Cortex of kidney (tissue), 1 donor: ENCODE measurements at places on chromosomes 16 and 17.

GRCh38 chr16:426906-427249 is 1.4 kb downstream of the RAB11FIP3 start:
- no peak for DNase-seq

DNA sequence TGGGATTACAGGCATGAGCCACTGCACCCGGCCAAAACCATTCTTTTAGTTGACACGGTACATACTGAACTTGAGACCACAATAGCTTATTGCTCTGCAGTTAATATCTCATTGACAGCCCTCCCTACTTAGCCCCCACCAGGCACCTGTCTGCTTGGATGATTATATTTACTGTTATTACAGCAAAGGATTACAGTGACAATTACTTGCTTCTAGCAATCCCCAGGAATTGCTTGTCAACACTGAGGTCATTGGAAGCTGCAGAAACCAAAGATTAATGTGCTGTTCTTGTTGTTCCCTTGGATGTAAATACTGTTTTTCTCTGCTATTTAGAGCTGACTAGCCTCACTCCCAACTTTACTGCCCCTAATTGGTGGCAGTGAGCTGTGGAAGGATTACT is 211.2 kb downstream of the LGALS9B start:
- DNase-seq: no peak

DNA sequence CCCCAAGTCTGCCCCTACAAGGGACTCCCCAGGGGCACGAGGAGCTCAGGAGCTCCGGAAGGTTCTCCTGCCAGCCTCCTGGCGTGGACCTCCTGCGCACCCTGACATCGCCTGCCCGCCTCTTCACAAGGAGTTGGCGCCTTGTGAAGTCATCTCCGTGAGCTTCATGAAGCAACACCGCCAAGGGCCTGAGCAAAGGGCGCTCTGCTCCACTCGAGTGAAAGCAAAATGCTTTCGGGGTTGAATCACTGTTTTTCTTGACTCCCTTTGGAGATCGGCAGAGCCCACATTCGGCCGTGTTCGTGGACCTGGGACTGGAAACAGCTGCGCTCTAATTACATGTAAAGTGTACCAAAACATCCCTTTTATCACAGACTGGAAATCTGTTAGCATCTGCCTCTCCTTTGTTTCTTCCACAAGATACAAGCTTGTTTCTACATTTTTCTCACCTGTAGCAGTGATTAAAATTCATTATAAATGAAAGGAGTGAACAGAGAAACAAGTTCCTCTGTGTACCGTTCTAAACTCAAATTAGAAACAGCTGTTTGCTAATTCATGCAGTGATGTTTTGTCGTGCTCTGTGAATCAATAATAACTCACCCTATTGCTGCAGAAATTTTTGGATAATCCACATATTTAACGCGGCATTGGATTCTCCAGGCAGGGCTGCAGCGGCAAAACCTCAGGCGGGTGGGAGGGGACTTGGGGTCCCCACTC is 203.3 kb downstream of the ZNF423 start:
- no peak for DNase-seq

DNA sequence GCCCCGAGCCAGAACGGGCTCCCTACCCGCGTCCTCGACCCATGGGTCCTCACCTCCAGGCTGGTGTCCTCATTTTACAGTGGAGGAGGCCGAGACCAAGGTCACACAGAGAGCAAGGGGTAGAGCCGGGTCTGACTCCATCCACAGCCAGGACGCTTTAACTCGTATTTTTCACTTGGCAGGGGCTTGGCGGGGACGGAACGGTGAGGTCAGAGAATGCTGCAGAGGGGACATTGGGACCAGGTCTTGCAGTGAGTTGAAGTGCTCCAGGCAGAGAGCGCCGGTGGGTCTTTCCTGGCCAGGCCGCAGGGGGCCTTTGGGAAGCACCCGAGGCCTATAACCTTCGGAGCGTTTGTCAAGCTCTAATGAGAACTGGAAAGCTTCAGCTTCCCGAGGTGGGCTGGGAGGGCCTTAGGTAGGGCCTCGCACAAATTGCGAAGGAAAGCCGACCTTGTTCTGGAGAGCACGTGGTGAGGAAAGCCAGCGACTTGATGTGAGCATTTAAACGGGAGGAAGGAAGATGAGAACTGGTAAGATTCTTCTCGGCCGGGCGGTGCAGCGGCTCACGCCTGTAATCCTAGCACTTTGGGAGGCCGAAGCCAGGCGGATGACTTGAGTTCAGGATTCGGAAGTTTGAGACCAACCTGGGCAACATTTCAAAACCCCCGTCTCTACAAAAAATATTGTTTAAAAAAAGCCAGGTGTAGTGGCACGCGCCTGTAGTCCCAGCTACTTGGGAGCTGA is 908 bp upstream of the CLUH start:
- no peak for DNase-seq

DNA sequence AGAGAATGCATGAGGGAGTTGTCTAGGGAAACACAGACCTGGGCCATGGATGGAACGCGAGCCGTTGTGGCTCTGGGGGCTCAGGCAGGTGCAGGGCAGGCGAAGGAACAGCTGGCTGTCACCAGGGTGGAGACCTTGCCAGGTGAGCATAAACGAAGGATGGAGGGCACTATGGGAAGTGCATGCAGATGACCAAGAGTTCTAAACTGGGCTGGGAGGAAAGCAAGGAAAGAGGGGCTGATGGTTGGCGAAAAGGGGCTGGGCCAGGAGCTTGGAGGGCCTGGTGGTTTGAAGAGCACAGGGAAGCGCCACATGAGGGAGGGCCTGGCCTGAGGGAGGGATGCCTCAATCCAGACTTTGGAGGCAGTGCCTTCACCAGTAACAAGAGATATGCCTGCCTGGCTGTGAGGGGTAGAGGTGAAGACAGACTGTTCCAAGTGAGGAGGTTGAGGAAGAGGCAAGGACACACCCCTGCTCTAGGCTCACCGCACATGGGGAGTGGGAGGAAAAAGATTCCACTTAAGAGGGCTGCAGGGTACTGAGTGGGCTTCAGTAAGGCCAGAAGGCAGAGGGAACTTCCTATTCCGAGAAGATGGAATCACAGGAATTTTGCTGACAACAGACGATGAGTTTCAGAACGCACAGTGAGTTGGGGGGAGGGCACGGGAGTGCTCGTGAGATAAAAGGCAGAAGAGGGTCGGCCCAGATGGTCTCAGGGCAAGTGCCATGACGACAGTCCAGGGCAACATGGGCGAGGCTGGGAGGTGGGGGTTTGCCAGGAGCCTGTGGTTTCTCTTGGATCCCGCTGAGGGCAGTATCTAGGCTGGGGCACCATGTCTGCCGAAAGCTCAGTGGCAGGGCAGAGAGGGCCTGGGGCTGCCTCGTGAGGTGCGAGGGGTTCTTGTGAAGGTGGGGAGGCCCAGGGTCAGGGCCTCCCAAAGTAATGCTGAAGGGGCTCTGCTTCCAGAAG is 20.6 kb downstream of the B9D1 start:
- no peak for DNase-seq

- no peak for DNase-seq
Observed at GRCh38 chr17:52751051-52751450, 592.5 kb upstream of the CA10 start.

DNA sequence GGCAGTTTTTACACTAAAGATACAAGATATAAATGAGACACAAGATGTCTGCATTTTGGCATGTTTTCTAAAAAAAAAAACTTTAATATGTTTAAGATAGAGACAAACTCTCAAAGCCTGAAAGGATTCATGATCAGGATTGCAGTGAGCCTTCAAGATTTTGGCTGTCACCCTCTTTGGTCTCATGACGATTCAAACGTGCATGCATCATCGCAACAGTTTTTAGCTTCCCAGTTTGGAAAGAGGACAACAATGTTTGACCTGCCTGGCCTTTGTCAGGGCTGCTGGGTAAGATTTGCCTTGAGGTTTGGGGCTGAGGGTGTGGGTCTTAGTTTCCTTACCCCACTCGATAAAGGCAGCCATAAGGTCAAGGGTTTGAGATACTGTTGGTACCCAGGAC is 134.1 kb downstream of the RGS9 start:
- DNase-seq: no peak

DNA sequence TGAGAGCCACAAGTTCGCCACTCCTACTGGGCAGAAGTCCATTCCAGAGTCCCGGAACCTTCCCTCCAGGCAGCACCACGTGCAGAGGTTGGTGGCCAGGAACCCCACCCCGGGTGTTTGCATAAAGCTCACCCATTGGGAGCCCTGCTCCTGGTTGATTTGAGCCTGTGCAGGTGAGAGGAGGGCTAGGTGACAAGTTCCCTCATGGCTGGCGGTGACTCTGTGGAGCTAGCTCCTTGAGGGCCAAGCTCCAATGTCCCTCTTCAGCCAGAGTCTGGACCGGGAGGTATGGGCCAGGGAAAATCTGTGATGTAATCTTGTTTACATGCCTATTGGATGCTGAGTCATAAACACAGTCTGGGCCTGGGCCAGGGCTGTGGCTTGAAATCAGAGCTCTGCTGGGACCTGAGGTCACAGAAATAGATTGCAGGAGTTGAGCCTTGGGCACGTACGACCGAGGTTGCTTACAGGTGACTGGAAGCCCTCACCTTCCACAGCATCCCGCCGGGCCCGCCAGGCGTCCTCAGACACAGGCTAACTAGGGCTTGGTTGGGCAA is 118.9 kb downstream of the AATF start:
- no peak for DNase-seq

- no peak for DNase-seq
Observed at GRCh38 chr17:82940226-82941020, 100.6 kb upstream of the ZNF750 start.

- DNase-seq: no peak
Observed at GRCh38 chr16:77584205-77584859, 138.0 kb upstream of the NUDT7 start.
